ENCODE measurements at places on chromosomes 2 and 18.

- peak; percentile 69 for DNase-seq
Measured at GRCh38 chr2:54524226-54524991, 68.3 kb downstream of the SPTBN1 start.

DNA sequence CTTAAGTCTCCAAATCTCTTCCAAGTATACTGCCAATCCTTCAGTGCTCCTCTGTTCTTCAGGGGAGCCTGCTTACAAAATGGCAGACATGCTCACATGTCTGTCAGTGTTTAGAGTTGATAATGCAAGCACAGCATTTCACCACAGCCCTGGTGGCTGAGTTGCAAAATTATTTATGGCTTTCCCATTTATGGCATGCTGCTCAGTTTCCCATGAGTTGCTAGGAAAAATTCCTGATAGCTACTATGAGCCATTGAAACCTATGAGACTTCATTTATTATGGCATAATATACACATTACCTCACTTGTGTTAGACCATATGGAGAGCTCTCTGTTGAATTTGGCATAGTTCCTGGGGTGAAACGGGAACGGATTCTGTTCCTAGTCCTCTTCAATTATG lies 448.7 kb upstream of the TCF4 start:
- DNase-seq = peak; percentile 3

- peak; percentile 58 for DNase-seq
Measured at GRCh38 chr18:61322265-61322873, 10.9 kb upstream of the CDH20 start.

GRCh38 chr18:74342416-74343043 lies 26.9 kb downstream of the C18orf63 start:
- peak; percentile 83 for DNase-seq
